ENCODE measurements at places on chromosomes 12 and 14.
A peak's percentile ranks its signal among the peaks of the same experiment; 100 is the strongest.

DNA sequence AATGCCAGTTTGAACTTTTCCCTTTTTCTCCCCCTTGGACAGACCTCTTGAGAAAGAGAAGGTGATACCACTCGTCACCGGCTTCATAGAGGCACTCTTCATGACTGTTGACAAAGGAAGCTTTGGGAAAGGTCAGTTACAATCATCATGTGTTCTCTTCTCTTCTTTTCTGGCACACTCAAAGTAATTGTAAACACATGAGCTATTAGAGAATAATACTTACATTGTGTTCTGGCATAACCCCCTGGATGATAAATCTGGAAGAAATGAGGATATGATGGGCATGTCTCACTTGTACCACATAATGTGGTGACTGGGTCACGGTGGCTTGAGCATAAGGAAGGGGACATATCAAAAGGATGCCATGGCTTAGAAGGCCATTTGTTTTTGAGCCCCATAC lies 20.0 kb downstream of the UTP20 start:
- DNase-seq = no peak

- no peak for DNase-seq
Measured at GRCh38 chr12:32431025-32431424, 31.7 kb downstream of the FGD4 start.

DNA sequence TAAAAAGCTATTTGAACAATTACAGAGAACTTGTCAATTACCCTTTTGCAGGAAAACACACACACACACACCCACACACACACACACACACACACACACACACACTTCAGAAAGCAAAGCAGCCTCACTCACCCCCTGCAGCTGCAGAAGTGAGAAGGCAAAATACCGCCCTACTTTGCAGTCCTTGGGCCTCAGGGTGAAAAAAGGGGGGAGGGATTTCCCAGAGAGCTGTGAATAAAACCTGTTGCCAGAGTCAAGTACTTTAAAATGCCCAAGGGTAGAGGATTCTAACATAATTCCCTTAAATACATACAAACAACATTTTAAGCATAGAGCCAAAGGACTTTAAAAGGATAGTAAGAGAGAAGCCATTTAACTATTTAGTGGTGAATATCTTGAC lies 285.9 kb downstream of the MDGA2 start:
- no peak for DNase-seq

GRCh38 chr12:87813476-87814234 lies 215.5 kb downstream of the C12orf50 start:
- no peak for DNase-seq

DNA sequence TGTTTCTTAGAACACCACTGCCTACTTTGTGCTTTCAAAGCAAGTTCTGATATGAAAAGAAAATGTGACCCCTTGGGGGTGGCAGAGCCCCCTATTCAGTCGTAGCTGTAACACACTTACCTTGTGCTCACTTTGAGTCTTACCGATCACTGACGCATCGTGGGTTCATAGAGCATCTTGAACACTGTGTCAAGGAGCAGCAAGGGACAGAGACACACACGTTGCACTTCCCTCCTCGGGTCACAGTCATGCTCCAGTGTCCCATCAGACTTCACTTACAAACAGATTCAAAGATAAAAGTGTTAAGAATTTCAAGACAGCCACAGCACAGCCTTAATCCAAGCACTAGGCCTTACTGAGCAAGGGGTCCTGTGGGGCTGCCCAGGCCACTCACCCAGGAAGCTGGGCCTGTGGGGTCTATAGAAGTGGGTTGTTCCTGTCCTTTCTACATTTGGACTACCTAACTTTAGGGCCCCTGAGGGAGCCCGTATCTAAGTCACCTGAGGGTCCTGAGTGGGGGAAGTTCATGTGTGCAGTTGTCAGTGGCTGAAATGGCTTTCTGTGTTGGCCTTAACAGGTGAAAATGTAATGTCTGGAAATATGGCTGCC lies 75.4 kb upstream of the BDKRB2 start:
- no peak for DNase-seq

DNA sequence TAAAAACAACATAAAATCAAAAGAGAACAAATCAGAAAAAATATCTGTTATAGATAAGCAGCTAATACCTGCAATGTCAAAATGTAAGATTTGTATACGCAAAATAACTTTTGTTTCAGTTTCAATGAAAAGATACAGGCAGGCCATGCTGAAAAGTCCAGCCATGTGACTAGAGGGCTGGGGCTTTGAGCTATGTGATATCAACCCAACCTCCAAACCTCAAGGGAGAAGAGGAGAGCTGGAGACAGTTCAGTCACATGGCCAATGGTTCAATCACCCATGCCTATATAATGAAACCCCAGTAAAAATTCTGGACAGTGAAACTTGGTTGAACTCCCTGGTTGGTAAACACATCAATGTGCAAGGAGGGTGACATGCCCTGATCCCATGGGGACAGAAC lies 5.3 kb downstream of the COX16 start:
- no peak for DNase-seq

GRCh38 chr14:77436042-77436441 lies 12.7 kb upstream of the NOXRED1 start:
- DNase-seq = no peak

DNA sequence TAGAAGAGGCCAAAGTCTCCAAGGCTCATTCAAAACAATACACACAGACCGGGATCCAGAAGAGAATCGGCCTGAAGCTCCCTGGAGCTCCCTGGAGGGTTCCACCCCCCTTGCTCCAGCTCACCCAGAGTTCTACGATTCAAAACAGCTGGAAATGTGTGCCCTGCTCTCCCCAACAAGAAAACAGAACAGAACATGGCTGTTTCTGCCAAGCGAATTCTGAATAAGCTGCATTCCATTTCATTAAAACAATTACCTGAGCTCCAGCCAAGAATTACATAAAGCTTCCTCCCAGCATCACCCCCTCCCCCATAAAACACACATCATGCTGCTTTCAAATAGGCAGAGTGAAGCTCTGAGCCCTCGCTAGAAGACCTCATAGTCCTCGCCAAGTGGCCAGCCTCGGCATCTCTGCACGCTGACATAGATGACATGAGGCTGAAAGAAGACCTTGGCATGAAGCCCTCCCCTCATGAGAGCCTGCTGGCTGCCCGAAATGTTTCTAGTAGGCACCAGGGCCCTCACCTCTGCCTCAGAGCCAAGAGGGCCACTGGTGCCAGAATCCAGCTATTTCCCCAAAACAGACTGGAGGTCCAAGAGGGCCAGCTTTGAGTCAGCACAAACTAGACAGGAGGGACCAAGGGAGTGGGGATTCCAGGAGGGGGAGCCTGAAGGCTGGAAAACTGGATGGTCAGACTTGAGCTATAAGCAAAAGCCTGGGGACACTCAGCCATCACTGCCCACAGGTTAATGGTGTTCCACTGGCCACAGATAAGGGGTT lies 8.3 kb downstream of the PXN start:
- no peak for DNase-seq

- DNase-seq = no peak
Measured at GRCh38 chr12:16530268-16530850, 75.6 kb downstream of the LMO3 start.

- no peak for DNase-seq
Measured at GRCh38 chr12:53197011-53197640, 9.9 kb downstream of the ITGB7 start.

DNA sequence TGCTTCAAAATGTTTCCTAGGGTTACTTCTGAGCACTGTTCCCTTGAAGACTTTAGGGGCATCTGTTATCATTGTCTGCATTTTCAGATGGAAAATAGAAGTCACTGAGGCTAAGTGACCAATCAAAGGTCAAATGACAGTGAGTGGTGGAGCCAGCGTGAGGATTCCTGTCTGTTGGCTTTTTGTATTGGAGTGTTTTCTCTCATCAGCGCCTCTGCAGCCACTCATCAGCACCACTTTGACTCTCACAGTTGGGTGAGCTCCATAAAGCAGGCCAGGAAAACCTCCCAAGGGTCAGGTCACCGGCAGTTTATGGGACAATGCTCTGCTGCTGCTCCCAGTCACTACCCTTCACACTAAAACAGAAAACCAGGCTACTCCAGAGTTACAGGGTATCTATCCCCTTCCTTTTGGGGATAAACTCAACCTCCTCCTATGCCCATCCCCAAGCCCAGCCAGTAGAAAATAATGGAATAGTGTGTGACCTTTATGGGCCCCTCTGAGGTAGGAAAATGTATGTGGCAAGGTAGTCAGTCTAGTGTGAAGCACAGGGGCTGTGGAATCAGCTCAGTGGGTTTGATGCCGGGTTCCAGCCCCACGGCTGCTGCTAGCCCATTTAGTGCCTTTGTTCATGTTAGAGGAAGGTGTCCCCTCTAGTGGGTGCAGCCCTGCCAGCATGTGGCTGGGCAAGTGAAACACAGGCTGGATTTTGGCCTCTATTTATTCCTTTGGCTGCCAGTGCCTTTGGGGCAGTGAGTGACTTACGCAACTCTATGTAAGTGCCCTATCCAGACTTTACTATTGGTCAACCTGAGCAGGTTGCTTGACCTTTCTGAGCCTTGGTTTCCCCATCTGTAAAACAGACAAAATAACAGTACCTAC lies 133.8 kb upstream of the CPM start:
- no peak for DNase-seq

- peak; percentile 29 for DNase-seq
Measured at GRCh38 chr14:68824517-68825347, 31.9 kb upstream of the ZFP36L1 start.

DNA sequence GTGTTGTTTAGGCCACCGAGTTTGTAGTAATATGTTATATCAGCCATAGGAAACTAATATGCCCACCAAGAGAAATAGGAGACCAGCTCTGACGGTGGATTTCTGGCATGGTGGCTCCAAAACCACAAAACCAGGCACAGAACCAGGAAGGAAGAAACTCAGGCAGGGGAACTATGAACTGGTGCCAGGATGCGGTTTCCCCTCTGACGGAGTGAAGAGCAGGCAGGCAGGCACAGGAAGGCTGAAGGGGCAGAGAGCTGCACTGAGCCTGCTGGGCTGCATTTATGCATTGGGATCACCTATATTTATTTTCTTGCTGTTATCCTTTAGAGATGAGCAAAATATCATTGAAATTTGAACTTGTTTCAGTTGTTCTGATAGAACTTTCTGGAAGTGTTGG lies 479.4 kb downstream of the VRK1 start:
- DNase-seq = no peak

- no peak for DNase-seq
Measured at GRCh38 chr12:75984577-75985182, 46.9 kb downstream of the PHLDA1 start.

DNA sequence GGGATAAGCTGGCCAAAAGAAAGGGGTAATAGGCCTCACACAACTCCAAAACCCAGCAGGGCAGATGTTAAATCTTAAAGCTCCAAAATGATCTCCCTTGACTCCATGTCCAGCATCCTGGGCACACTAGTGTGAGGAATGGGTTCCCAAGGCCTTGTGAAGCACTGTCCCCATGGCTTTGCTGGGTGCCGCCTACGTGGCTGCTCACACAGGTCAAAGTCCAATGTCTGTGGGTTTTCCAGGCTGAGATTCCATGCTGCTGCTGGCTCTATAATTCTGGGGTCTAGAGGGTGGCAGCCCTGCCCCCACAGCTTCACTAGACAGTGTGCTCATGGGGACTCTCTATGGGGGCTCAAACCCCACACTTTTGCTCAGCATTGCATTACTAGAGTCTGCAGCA lies 145.3 kb upstream of the GRIN2B start:
- DNase-seq = no peak

- no peak for DNase-seq
Measured at GRCh38 chr12:92068459-92068858, 77.2 kb downstream of the BTG1 start.

DNA sequence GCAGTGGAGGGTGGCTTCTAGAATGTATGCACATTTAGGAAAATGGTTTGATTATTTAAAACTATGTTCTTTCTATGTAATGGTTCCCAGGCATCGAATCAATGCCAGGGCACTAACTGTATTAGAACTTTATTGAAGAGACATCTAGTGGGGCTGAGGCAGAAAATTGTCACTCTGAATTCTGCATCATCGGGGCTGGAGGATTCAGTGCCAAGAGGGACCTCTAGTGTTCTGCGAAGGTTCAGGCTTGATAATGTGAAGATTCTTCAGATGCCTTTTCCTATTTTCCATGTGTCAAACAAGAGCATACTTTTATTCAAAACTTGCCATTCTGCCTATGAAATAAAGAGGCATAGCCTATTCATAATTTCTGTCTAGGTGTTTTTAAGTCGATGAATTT lies 146.3 kb downstream of the CAND1 start:
- DNase-seq = no peak

- peak; percentile 25 for DNase-seq
Measured at GRCh38 chr12:118136559-118137003, 657 bp downstream of the PEBP1 start.

Data from activated CD4-positive, alpha-beta T cell treated with anti-CD3 and anti-CD28 coated beads, Interleukin-2, amount 50 U/mL, for 1 hour (primary cell).